ENCODE measurements at places on chromosomes 6 and 20.
A peak's percentile ranks its signal among the peaks of the same experiment; 100 is the strongest.

DNA sequence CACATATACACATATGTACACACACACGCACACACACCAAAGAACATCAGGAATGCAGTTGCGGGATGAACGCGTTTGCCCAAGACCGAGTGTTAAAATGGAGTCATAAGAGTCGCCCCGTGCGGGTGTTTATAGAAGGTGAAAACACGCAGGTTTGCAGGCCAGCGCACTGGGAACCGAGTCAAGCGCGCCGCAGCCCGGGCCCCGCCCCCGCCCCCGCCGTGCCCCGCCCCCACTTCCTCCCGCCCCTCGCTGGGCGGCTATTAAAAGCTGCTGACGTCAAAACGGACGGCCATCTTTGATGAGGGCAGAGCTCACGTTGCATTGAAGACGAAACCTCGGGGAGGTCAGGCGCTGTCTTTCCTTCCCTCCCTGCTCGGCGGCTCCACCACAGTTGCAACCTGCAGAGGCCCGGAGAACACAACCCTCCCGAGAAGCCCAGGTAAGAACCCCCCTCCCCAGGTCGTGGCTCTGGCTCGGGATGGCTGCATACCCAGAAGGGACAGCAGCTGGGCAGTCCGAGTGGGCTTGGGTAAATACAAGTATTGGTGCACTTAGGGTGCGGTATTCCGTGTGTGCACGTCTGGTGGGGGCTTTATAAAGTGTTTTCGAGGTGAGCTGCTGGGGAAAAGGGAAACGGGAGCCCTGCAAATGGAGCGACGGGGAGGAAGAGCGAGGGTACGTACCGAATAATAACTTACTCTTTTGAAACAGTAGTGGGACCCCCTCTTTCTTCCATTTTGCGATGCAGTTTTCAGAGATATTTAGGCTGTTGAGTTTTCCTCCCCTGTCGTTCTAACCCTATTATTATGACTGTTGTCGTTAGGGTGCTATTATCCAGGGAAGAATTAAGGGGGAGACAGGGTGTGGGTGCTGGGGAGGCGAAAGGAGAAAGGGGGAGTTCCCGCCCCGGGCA is at the start of gene SNAP25:
SNAP25 (plus strand) TSS at position 295 of the 916 bp plus-strand sequence. CDS start 56,662 bp downstream, outside the sequence.
- peak; percentile 96 for DNase-seq

DNA sequence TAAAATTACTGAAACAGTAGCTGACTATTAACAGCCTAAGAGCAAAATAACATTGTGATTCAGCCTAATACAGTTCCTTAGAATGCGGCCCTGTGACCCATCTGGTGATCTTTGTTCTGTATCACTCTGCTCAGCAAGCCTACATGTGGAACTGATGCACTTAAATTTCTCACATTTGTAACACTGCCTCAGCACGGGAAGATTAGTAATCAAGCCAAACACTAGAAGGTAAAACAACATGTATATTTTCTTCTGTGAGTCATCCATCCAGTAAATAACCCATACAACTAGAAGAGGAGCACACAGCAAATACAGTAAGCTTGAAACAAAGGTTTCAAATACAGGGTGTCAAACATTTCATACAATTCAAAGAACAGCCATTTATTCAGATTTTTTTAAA is 189.7 kb upstream of the NOX3 start:
- DNase-seq: no peak

- peak; percentile 65 for DNase-seq
Measured at GRCh38 chr6:9467741-9468140, 947.1 kb downstream of the TFAP2A start.

- DNase-seq: no peak
Measured at GRCh38 chr6:89098461-89098860, 17.9 kb downstream of the PNRC1 start.

GRCh38 chr6:156719395-156719719 is 57.8 kb upstream of the ARID1B start:
- DNase-seq: no peak

DNA sequence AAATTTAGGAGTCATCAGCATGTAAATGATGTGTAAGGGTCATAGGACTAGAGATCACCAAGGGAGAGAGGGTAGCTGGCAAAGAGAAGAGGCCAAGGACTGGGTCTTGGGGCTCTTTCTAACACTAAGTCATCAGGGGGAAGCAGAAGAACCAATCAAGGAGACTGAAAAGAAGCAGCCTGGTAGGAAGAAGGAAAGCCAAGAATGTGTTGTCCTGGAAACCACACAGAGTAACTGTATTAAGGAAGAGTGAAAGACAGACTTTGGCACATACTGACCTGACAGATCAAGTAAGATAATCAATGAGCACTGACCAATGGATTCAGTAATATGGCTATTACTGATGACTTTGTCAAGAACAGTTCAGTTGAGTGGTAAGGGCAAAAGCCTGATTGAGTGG is 42.3 kb upstream of the LAMA4 start:
- DNase-seq: no peak
